Naive thymus-derived CD4-positive, alpha-beta T cell (primary cell): ENCODE measurements at places on chromosomes 4 and X. TPM values are rescaled to one million over a fixed set of nuclear protein-coding genes. Genes with fewer than 3 reads are reported as not detected.

DNA sequence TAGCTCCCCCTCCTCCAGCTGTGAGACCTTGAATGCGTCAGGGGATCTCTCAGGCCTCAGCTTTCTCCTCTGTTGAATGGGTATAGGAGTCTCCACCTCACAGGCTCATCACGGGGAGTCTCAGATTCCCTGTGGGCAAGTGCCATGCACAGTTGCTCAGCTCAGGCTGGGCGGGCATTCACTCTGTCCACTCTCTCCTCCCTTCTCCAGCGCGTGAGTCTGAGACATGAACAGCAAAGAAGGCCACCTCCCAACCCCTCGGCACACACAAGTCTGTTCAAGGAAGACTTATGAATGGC is 60.0 kb downstream of the HTRA3 start:
- H3K36me3 ChIP-seq: no peaks in the 10 kb centered on the region
- no peaks in the 10 kb centered on the region for H3K27me3 ChIP-seq
- H3K27ac ChIP-seq: no peak overlapping the region
- H3K4me1 ChIP-seq: no peaks in the 10 kb centered on the region
- H3K4me3 ChIP-seq: no peak overlapping the region

- no peaks in the 10 kb centered on the region for H3K27me3 ChIP-seq
- no peaks in the 10 kb centered on the region for H3K36me3 ChIP-seq
- H3K4me3 ChIP-seq: no peak overlapping the region
- peak overlapping the region; percentile 49 for H3K27ac ChIP-seq
- peaks cover 50% of the 10 kb centered on the region for H3K4me1 ChIP-seq
These were observed 3.3 kb upstream of the SH2D1A start for GRCh38 chrX:124343016-124343415.

GRCh38 chr4:27278615-27279375 is 418.2 kb downstream of the STIM2 start:
- no peaks in the 10 kb centered on the region for H3K36me3 ChIP-seq
- no peak for DNase-seq
- H3K4me1 ChIP-seq: no peaks in the 10 kb centered on the region
- H3K4me3 ChIP-seq: no peak overlapping the region

DNA sequence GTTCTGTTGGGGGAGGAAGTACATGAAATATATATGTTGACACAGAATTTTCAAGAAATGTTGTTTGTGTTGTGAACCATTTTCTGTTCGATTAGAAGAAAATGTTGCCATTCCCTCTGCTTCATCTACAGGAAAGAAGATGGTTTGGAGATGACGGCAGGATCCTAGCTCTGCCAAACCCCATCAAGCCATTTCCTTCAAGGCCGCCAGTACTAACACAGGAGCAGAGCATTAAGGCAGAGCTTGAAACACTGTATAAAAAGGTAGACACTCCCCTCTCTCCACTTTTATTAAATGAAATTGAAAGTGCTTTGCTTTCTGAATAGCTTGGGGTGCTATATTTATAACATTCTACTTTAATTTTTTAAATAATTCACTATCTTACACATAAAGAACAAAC is 46.8 kb downstream of the CC2D2A start:
- no peak overlapping the region for H3K27ac ChIP-seq
- no peaks in the 10 kb centered on the region for H3K36me3 ChIP-seq
- no peaks in the 10 kb centered on the region for H3K27me3 ChIP-seq
- no peak for DNase-seq

The NDST4 gene
- not detected in 2 replicates for total RNA-seq

DNA sequence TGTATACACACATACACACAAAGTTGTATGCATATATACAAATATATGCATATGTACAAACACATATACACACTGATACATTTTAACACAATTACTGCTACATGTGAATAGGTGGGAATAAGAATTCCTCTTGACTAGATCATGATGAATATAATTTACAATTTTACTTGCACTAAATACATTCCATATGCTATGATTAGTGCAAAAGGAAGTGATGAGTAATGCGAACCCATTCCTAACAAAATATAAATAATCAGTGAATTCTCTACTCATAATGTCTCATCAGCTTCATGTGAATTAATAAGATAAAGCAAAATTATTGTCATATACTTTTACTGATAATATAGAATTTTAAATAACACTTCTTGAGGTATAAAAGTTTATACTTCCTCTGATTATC is 1077.3 kb upstream of the PCDH10 start:
- H3K27me3 ChIP-seq: no peaks in the 10 kb centered on the region
- H3K4me1 ChIP-seq: no peaks in the 10 kb centered on the region
- no peaks in the 10 kb centered on the region for H3K36me3 ChIP-seq
- DNase-seq: no peak
- H3K27ac ChIP-seq: no peak overlapping the region

DNA sequence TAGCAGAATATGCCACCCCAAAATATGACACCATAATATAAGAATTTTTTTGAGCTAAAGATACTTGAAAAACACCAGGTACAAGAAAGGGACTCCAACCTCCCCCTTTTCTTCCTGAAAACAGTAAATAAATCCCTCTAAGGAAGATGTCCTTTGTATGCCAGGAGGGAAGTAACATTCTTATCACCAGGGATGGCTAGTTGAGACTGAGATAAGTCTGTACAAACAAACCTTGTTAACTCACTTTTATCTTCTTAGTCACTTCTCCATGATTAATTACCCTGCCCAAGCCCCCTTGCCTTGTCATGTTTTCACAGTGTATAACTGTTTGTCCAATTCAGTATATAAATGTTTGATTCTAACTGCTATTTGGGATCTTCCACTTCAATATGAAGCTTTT is 888.0 kb downstream of the PCDH18 start:
- no peaks in the 10 kb centered on the region for H3K36me3 ChIP-seq
- no peak overlapping the region for H3K27ac ChIP-seq
- DNase-seq: no peak
- H3K4me3 ChIP-seq: no peak overlapping the region

GRCh38 chr4:25767877-25768725 is 94.7 kb downstream of the SEL1L3 start:
- H3K27me3 ChIP-seq: no peaks in the 10 kb centered on the region
- DNase-seq: no peak
- peaks cover 8% of the 10 kb centered on the region for H3K36me3 ChIP-seq
- H3K27ac ChIP-seq: no peak overlapping the region
- no peak overlapping the region for H3K4me3 ChIP-seq

DNA sequence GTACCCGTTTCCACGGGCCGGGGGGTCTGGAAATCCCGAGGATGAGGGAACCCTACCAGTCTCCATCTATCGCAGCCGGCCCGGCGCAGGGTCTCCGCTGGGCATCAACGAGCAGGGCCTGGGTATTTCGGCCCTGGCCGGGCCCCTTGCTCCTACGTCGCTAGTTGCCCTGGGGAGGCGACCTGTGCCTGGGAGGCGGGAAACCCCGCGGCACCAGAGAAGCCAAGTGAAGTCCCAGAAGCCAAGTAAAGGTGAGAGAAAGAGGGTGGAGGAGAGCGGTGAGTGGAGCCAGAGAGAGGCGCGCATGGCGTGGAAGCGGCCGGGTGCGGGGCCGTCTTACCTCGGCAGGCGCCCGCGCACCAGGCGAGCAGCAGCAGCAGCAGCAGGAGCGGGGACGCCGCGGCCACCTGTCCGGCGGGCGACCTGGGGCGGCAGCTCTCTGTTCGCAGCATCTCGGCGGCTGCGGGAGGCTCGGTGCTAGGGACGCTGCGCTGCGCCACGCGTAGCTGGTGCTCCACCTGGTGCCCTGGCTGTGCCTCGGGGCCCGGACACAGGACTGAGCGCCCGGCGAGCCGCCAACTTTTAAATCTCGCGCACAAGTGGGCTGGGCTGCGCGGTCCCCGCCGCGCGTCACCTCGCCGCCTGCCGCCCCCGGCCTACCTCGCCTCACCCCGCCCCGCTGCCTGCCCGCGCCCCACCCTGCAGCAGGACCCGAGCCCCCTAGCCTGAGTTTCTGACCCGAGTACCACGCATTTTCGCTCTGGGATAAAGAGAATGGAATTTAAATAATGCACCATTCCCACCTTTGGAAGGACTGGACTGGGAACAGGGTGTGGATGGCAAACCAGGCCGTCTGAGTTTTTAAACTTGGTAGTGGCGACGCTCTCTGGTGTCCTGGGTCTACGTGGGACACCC is at the start of gene NMU:
TSS of gene NMU (minus strand) at position 558 of the 915 bp plus-strand sequence. CDS start at position 452, 106 bp downstream.
- H3K27me3 ChIP-seq: peaks cover 5% of the 10 kb centered on the region
- no peaks in the 10 kb centered on the region for H3K4me1 ChIP-seq
- no peaks in the 10 kb centered on the region for H3K36me3 ChIP-seq
- H3K4me3 ChIP-seq: no peak within 1 kb of the TSS
- DNase-seq: no peak

DNA sequence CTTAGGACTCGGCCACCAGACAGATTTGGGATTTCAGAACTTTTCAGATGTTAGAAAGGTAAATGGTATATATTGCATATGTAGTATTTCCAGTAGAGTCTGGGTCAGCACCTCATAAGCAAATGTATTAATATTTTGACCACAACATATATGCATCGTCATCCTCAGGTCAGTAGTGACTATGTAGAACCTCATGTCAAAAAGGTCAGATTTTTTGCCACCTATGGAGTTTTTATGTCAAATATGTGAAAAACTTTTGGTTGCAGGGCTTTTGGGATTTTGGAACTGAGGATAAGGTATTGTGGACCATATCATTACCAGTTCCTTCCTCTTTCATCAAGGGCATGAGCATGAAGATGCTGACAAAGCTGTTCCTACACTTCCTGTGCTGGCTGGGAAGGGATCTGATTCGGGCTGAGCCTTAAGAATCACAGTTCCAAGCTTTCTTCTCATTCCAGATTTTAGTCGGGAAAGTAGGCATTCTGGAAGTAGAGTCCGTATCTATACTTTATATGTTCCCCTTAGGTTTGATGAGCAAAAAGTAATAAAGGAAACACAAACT is 183.0 kb upstream of the PGRMC2 start:
- H3K27ac ChIP-seq: no peak overlapping the region
- DNase-seq: no peak
- no peaks in the 10 kb centered on the region for H3K4me1 ChIP-seq
- H3K27me3 ChIP-seq: no peaks in the 10 kb centered on the region
- H3K4me3 ChIP-seq: no peak overlapping the region

GRCh38 chrX:65720381-65720964 is 53.0 kb downstream of the MSN start:
- no peak for DNase-seq
- no peaks in the 10 kb centered on the region for H3K27me3 ChIP-seq
- H3K36me3 ChIP-seq: peaks cover 26% of the 10 kb centered on the region

- H3K4me1 ChIP-seq: no peaks in the 10 kb centered on the region
- H3K4me3 ChIP-seq: no peak overlapping the region
- H3K36me3 ChIP-seq: no peaks in the 10 kb centered on the region
- DNase-seq: no peak
- H3K27me3 ChIP-seq: no peaks in the 10 kb centered on the region
These were observed 14.3 kb downstream of the SGMS2 start for GRCh38 chr4:107838861-107839565.

- no peaks in the 10 kb centered on the region for H3K4me1 ChIP-seq
- H3K36me3 ChIP-seq: no peaks in the 10 kb centered on the region
- DNase-seq: no peak
These were observed 317.6 kb upstream of the CNKSR2 start for GRCh38 chrX:21056622-21057021.

The EGF gene
- 0.86 TPM for total RNA-seq

The CENPE gene
- total RNA-seq: 1.3 TPM

The MTNR1A gene
- not detected for total RNA-seq
